ENCODE measurements at places on chromosomes 3 and 15.

- DNase-seq: no peak
These were observed 163.1 kb upstream of the HES1 start for GRCh38 chr3:193972832-193973231.

- DNase-seq: peak; percentile 76
These were observed 112.2 kb upstream of the FAN1 start for GRCh38 chr15:30791239-30792175.

- no peak for DNase-seq
These were observed 17.9 kb upstream of the SEC13 start for GRCh38 chr3:10338591-10339353.

DNA sequence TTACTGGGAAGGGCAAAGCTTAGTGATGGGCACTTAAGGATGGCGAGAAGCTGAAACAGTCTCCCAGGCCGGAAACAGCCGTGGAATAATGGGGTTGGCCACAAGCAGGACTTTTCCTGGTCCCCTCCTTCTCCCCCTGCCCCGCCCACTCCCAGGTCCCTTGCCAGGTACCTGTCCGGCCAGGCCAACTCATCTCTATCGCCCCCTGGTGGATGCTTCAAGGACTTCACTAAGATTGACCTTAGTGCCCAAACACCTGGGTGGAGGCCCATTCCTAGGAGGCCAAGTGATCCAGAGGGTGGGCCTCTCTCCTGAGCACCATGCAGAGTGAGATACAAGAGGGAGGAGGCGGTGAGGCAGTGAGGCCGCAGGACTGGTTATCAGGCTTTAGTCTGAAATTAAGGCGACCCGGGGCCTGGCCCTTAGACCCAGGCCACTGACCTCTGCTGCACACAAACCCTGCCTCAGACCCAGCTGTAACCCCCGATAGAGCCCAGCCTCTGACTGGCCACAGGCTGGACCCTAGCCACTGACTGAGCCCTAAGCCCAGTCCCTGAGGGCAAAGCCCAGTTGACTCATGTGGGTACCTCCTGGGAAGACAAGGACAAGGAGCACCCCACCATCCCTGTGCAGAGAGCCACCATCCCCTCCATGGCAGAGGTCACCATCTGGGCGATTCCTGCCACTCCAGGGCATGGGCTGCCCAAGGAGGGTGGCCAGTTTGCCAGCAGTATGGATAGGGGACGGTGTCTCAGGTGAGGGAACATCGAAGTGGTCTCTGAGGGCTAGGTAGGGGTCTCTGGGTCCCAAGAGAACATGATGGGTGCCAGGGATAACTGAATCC is 37.6 kb downstream of the VIPR1 start:
- peak; percentile 95 for DNase-seq

DNA sequence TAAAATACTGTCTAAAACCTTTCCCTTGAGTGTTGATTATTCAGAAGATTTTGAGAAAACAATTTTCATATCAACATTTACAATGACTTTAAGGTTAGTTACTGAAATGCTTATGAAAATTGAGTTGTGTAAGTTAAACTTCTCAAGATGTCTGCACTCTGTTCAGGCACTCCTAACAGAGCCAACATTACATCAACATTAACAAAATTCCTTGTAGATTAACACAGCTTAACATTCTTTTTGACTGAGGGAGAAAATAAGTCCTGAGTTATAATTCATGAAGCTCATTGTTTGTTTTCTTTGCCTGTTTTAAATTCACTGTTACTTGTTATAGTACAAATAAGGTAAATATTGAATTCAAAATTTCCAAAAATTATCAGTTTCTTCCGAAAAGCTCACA is 9.0 kb downstream of the ACKR4 start:
- no peak for DNase-seq

GRCh38 chr3:170465955-170466354 is 47.3 kb downstream of the CLDN11 start:
- DNase-seq: no peak

DNA sequence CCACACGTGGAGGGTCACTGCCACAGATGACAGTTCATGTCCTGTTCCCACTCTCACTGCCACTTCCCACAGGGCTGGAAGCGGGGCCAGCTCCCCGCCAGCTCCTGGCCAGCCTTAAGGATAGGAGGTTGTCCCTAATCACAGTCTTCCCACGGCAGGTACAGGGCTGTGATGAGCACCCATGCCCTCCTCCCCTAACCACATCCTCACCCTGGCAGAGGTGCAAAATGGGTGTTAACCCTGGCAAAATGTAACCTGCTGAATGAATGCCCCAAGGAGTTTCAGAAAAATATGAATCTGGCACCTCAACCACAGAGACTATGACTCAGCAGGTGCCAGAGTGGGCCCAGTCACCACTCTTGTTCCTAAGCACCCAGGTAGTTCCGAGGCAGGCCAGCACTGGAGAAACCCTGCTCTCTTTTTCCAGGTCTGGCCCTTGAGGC is 185.1 kb upstream of the TPM1 start:
- DNase-seq: no peak

GRCh38 chr15:70149667-70150404 is 52.1 kb upstream of the TLE3 start:
- no peak for DNase-seq

GRCh38 chr3:89488800-89489580 is 381.6 kb downstream of the EPHA3 start:
- no peak for DNase-seq

DNA sequence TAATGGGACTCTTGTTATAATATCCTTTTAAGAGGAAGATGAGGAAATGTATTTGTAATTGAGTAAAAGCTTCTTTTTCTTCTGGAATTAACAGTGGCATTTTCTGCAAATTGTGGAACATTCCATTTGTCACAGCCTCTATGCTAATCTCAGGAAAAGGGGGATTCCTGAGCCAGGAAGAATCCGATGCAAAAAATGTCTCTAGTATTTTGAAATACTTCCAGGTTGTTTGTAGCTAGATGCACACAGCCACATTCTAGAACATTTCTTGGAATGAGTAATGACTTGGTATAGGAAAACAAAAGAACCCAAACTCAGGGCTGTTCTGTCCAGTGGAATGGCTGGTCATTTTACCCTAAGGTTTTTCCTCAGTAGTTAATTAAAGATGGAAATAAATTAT is 98.5 kb upstream of the SLC2A2 start:
- no peak for DNase-seq

DNA sequence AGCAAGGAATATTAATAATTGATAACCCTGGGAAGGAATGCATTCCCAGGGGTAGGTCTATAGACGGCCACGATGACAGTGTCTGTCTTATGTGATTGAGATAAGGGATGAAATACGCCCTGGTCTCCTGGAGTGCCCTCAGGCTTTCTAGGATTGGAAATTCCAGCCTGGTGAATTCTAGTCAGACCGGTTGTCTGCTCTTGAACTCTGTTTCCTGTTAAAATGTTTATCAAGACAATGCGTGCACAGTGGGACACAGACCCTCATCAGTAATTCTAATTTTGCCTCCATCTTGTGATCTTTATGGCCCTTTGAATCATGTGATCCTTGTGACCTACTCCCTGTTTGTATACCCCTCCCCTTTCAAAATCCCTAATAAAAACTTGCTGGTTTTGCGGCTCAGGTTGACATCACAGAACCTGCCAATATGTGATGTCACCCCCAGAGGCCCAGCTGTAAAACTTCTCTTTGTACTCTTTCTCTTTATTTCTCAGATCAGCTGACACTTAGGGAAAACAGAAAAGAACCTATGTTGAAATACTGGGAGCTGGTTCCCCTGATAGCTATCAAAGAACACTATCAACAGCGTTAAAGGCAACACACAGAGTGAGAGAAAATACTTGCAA is 183.3 kb downstream of the PDE8A start:
- DNase-seq: no peak

DNA sequence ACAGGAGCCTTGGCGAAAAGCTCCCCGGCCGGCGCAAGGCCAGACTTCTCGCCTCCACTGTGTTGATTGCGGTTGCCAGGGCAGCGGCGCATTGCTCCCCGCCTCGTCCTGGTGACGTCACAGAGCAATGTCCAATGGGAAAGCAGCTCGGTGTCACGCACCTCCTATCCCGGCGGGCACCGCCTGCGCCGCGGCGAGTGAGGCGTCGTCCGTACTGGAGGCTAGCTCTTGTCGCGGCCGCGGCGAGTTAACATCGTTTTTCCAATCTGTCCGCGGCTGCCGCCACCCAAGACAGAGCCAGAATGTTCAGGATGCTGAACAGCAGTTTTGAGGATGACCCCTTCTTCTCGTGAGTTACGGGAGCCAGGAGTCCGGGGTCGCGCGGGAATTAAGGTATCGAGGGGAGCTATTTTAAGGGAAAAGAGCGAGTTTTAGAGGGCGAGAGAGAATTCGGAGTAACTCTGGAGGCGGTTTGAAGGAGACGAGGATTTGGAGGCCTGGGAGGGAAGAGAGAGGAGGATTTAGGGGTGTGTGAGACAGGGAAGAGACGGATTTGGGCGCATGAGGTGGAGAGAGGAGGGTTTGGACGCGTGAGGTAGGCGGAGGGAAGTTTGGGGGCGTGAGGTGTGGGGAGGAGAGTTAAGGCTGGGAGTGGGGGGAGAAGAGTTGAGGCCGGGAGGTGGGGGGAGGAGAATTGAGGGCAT is at the start of gene MLF1:
Gene MLF1 (plus strand): TSS at position 196 of the 704 bp plus-strand sequence. CDS start 107 bp downstream, at position 303.
- peak; percentile 98 for DNase-seq

GRCh38 chr15:80822676-80823075 is 43.5 kb downstream of the CEMIP start:
- DNase-seq: no peak

DNA sequence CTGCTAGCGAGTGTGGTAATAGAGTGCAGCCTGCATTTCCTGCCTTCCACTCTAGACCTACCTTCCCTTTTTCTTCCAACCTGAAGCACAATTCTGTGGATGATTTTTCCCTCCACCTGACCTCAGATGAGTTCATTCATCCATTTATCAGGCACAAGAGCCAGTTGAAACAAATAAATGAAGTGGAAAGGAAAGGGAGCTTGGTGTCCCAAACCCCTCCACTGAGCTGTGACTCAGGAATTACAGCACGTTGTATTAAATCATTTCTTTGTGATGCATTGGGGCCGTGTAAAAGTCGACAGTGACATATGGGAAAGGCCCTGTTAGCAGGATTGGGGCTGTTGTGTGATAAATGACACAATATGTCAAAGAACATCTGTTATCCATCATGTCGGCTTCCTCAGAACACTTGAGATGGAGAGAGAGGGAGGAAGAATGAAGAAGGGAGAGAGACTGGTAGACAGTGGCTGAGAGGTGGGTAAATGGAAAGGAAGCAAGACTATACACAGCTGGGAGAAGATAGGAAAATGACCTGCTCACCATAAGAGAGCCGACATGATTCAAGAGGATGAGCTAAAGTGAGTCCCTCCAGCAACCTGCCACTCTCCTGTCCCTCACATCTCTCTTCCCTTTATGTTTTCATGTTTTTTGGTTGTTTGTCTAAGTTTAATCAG is 366.0 kb downstream of the AGBL1 start:
- DNase-seq: no peak

DNA sequence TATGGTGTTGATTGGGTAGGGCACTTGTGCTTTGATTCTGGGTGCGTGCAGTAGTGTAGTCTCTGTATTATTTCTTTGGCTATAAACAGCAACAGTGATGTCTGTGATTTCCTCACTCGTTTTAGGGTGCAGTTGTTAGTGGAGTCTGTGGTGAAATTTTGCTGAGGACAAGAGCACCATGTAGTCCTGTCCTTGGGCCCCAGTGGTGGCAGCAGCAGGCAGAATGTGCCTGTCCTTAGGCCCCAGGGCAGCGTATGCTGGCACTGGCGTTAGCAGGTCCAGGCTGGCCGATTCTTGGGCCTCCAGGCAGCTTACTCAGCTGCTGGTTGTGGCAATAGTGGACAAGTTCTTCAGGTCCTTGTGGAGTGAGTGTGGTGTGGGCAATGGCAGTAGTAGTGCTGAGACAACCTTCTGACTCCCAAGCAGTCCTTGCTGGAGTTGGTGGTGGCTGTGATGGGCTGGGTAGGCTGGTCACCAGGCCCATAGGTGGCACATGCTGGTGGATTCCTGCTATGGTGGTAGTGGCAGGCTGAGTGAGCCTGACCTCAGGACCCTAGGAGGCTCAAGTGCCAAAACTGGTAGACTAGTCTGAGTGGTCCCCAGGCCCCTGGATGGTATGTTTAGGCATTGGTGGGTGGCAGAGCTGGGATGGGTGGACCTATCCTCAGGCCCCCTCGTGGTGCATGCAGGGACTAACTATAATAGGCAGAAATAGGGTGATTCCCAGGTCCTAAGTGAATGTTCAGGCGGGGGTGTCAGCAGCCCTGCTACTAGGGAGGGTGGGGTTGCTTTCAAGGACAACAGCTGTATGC is 56.3 kb downstream of the TNFAIP8L3 start:
- DNase-seq: no peak

DNA sequence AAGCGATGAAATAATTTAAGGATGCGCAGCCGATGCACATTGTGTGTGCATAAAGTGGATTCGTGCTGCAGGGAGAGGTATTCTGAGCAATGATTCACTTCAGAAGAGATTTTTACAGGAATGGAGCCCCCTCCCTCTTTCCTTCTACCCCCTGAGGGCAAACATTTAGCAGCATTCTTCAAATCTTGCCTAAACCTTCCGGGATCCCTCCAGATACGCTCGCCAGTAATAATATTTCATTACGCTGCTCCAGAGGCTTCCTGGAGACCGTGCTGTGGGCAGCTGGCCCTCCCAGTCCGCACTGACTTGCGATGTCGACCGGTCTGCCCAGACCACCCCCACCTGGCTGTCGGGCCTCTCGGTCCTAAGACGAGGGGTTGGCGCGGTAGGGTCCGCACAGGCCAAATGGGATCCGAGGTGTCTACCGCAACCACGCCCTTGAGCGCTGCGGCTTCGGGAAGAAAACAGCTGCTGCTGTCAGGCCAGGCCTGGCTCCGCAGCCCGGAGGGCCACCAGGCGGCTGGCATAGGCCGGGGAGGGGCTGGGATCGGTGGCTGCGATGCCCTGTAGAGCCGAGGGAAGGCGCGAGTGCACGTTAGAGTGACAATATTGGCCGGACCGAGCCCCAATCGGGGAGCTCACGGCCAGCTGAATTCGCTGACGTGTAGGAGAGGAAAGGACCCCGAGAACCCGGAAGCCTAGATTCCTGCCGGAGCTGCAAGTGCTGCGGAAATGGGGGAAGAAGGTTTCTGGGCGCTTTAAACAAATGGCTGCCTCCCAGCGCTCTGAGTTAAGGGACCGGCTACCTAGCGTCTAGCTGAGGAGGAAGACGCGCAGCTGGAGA is 14.3 kb downstream of the ZIC4 start:
- peak; percentile 89 for DNase-seq

GRCh38 chr15:74502301-74502700 is 38.7 kb upstream of the ARID3B start:
- no peak for DNase-seq

- no peak for DNase-seq
These were observed 302.9 kb upstream of the DPPA4 start for GRCh38 chr3:109640146-109640652.

All from WTC11 (cell line).